ENCODE measurements at places on chromosomes 4 and X. TPM values are rescaled to one million over a fixed set of nuclear protein-coding genes. Genes with fewer than 3 reads are reported as not detected.

The ETDA gene
- not detected for total RNA-seq

The FGF5 gene
- total RNA-seq: not detected

The MOB1B gene
- 11.2 TPM for total RNA-seq

The SCD5 gene
- total RNA-seq: 4.6 TPM

The SMC1A gene
- total RNA-seq: 48.9 TPM

The LEF1 gene
- 11.6 TPM for total RNA-seq

The MXRA5 gene
- 6.0 TPM for total RNA-seq

The CCSER1 gene
- total RNA-seq: 10.1 TPM

The TMEM47 gene
- total RNA-seq: 18.8 TPM

The CCKAR gene
- total RNA-seq: not detected

The XG gene
- total RNA-seq: 113 TPM

The CCDC120 gene
- total RNA-seq: 36.6 TPM

The ZFX gene
- total RNA-seq: 29.0 TPM

The TGIF2LX gene
- total RNA-seq: not detected

The PDCL2 gene
- not detected for total RNA-seq

The UGT2B11 gene
- total RNA-seq: not detected

The TMEM31 gene
- total RNA-seq: not detected

The GATA1 gene
- not detected for total RNA-seq

The HSD17B13 gene
- total RNA-seq: 68.1 TPM

The LDB2 gene
- 7.8 TPM for total RNA-seq

The HEPH gene
- total RNA-seq: 7.4 TPM

The SLC9B1 gene
- 1.4 TPM for total RNA-seq

The FANCB gene
- total RNA-seq: 0.94 TPM

The HMX1 gene
- not detected for total RNA-seq

The MYOZ2 gene
- total RNA-seq: not detected

Data from lower leg skin (tissue), 4 donors.